ENCODE measurements at places on chromosomes 16 and 17.

DNA sequence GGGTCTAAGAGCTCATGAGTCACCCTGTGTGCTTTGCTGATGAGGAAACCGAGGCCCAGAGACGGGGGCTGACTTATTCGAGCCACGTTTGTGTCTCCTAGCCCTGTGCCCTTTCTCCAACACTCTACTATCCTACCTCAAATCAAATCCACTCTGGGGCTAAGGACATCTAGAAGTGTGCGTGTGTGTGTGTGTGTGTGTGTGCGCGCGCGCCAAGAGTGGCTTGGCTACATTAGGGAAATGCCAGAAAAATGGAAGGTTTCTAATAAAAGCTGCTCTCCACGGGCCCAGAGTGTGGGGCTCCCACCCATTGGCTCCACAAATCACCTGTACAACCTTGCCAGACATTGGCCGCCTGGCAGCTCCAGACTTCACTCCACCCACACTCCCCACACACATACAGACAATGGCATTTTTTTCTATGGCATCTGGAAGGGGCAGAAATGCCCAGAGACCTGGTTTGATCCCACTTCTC is 30.3 kb upstream of the PHOSPHO1 start:
- DNase-seq: no peak

GRCh38 chr17:27345141-27345904 is 51.4 kb downstream of the WSB1 start:
- DNase-seq: no peak

DNA sequence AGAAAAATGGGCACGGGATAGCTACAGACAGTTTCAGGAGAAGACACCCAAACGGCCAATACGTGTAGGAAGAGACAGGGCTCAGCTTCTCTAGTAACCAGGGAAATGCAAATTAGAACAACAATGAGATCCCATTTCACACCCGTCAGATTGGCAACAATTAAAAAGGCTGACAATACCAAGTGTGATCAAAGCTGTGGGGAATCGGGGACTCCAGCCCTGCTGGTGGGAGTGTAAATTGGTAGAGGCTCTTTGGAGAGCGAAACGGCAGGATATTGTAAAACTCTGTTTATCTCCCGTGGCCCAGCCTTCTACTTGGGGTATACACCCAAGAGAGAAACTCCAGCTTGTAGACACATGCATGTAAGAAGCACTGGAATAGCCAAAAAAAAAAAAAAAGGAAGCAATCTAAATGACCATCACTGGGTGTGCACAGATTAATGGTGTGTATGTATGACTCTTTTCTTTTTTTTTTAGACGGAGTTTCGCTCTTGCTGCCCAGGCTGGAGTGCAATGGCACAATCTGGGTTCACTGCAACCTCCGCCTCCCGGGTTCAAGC is 27.5 kb downstream of the MYBBP1A start:
- no peak for DNase-seq

DNA sequence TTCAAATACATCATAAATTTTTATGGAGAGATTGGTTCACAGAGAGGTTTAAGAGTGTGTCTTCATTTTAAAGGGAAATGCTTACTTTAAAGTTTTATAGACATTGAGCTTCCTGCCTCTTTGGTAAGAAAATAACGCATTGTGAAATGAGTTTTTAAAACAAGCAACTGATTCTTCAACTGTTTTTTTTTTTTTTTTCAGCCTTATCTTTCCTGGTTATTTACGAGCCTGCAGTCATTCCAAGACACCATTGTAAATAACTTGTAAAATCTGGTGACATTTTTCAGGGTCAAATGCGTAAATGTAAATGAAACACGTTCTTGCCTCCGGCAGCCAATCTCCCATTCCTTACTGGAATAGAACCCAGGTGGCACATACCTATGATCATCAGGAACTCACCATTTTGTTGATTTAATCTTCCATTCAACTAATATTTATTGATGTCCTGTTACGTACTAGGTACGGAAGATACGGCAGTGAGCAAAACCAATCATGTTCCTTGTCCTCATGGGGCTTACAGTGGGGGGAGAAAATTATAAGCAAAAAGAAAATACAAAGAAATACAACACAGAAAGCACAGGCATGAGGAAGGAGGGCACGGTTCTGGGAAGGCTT is 33.2 kb upstream of the CDYL2 start:
- DNase-seq: no peak

- no peak for DNase-seq
These were observed 1.0 kb upstream of the MYO18A start for GRCh38 chr17:29181226-29181625.

DNA sequence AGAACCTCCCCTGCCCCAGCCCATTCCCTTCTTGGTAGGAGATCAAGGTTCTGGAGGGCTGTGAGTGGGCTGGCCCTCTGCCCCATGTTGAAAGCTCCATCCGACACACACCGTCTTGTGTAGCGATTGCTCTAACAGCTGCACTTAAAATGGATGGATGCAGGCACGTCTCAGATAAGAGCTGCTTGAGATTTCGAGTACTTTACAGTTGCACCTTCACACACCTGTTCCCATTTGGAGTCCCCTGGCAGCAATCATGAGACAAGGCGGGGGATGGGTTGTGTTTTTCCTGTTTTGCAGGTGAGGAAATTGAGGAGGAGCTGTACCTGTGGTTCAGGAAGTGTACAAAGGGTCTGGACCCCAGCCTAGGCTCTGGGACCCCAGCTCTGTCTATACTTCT is 25.6 kb upstream of the TAC4 start:
- DNase-seq: no peak

GRCh38 chr17:72126575-72127486 is 6.0 kb downstream of the SOX9 start:
- no peak for DNase-seq

- no peak for DNase-seq
These were observed 15.5 kb upstream of the SUPT4H1 start for GRCh38 chr17:58367461-58367860.

- no peak for DNase-seq
These were observed 4.9 kb upstream of the HSD11B2 start for GRCh38 chr16:67426022-67426421.

DNA sequence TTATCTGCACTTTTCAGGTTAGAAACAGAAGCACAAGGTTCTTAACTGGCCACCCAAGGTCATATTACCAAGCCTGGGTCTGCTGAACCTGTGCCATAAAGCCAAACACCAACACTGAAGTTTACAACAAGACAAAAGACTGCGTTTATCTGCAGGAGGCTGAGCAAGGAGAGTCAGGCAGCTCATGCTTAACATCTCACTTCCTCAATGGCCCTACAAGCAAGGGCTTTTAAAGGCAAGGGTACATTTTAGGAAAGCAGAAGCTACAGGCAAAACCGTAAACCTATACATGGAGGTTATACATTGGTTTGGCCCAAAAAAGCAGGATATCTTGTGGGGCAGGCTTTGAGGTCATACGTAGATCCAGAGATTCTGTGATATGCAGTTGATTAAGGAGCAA is 91.2 kb downstream of the GNAO1 start:
- no peak for DNase-seq

- DNase-seq: no peak
These were observed 10.8 kb downstream of the KCTD5 start for GRCh38 chr16:2692948-2693651.

DNA sequence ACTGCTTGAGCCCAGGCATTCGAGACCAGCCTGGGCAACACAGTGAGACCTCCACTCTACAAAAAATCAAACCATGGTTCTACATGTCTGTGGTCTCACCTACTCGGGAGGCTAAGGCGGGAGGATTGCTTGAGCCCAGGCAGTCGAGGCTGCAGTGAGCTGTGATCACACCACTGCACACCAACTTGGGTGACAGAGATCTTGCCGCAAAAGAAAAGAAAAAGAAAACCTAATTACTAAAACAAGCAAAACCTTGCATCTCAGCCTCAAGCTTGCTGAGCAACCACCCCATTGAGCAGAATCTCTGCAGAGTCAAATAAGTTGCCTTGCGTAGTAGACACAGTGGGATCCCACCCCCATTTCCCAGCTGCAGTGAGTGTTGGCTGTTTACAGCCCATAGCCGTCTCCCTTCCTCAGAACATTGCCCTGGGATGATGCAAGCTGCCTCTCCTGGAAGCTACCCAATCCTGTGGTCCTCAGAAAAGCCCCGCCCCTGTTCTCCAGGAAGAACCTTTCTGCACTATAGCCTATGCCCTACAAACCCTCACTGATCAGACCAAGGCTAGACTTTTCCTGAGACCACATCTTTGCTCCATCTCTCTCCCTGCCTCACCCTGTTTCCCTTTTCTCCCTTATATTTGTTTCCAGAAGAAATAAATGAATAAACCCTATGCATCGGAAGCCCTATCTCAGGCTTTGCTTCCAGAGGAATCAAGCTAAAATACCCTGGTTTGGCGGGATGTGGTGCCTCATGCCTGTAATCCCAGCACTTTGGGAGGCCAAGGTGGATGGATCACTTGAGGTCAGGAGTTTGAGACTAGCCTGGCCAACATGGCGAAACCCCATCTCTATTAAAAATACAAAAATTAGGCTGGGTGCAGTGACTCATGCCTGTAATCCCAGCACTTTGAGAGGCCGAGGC is 16.7 kb upstream of the ERN2 start:
- no peak for DNase-seq

DNA sequence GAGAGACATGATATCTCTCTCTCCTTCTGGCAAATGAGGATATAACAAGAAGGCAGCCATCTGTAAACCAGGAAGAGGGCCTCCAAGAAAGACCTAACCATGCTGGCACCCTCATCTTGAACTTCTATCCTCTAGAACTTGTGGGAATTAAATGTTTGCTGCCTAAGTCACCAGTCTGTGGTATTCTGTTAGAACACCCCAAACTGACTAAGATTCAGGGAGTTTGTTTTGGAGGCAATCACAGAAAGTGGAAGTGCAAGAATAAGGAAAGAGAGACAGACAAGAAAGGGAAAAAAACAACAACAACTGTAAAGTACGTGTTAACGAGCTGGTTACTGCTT is 114.5 kb upstream of the GOT2 start:
- DNase-seq: no peak

- no peak for DNase-seq
These were observed 57.5 kb downstream of the GPR139 start for GRCh38 chr16:20016234-20016633.

GRCh38 chr17:78735832-78736525 is 46.1 kb downstream of the CYTH1 start:
- DNase-seq: no peak

DNA sequence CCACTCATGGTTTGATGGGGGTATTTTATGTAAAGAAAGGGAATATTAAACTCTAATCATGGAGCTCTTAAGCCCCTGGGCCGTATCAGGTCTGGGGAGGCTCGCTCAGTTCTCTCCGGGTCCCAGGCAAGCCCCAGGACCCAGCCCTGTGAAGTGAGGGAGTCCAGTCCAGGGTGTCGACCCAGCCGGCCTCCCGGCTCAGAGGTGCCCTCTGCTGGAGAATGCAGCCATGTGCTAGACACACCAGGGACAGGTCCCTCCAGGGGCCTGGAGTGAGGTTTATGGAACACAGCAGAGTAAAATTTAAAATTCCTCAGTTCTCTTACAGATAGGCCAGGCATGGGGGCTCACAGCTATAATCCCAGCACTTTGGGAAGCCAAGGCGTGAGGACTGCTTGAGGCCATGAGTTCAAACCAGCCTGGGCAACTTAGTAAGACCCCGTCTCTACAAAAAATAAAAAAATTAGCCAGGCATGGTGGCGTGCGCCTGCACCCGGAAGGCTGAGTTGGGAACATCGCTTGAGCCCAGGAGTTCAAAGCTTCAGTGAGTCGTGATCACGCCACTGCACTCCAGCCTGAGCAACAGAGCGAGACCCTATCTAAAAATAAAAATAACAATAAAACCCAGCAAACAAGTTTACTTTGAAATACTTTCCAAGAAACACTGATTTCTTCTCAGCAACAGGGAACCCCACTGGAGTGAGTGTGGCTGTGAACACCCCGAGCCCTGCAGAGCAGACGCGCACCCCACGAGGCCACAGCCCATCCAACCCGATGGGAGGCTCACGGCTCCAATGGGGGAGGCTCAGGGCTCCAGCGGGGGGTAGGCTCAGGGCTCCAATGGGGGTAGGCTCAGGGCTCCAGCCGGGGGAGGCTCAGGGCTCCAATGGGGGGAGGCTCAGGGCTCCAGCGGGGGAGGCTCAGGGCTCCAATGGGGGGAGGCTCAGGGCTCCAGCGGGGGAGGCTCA is 72.2 kb downstream of the ZNF778 start:
- peak; percentile 38 for DNase-seq

DNA sequence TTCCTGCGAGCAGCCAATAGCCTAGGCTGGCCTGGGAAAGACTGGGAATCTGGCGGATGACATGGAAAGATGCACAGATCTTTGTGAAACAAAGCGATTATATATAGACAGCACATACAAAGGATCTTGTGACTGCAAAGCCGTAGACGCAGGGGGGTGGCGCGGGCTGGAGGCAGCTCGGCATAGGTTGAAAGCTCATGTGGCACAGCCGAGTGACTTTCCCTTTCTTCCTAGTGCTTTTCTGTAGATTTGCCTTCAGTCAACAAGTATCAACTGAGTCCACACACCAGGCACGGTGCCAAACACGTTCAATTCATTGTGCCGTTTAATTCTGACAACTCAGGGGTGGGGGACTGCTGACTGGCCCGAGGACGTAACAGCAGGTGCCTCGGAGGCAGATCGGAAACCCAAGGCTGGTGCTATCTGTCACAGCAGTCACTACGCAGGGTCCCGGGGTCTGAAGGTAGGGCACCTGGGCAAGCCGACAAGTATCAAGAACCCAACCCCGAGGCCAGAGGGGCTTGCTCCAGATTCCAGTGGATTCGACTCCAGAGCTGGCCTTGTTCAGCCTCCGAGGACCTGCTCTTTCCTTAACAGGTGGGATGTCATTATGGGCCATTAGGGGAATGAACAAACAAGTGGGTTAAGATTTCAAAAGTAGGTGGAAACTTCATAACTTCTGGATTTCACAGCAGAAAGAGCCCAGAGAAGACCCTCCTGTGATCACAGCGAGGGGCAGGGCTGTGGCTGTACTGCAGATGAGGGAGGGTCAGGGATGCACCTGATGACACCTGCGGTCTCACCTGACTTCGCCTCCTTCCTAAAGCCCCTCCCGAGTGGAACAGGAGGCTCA is 5.9 kb downstream of the PAM16 start:
- no peak for DNase-seq

DNA sequence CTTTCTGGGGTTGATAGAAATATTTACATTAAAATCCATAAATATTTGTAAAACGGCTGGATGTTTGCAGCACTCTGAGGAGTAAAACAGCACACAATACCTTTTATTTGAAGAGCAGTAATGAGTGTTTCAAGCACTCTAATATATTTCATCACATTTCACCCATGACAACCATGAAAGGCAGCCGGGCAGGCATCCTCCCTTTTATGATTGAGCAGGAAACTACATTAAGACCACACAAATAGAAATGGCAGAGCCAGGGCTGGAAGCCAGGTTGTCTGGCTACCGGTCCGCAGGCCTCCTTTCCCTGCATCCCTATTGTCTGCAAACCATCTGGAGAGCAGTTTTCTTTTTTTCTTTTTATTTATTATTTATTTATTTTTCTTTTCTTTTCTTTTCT is 23.1 kb upstream of the GPRC5C start:
- no peak for DNase-seq

DNA sequence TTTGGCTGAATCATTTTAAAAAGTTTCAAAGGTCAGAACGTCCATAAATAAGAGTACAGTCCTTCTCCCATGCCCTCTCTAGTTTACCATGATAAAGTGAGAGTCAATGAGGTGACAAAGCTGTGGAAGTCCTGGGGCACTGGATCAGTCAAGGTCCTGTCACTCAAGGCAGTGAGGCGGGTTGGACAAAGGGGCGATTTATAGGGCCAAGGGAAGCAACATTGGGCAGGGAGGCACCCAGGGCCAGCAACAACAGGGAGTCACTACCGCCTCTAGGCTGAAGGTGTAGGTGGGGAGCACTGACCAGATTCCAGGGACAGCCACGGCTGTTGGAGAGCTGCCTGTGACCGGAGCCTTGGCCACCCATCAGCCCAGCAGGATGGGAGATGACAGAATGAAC is 28.6 kb upstream of the DYNLL2 start:
- no peak for DNase-seq

- DNase-seq: no peak
These were observed 41.1 kb downstream of the AHSP start for GRCh38 chr16:31568577-31569359.

All from stimulated activated CD4-positive, alpha-beta T cell treated with anti-CD3 and anti-CD28 coated beads, Interleukin-1b, Interleukin-23, amount 100 ng/mL, for 24 hours (primary cell).